HCT116 (cell line): ENCODE measurements at places on chromosomes 5 and 9. TPM values are rescaled to one million over a fixed set of nuclear protein-coding genes. Genes with fewer than 3 reads are reported as not detected.

Gene HAVCR1
- not detected for total RNA-seq

Gene PCDH1
- total RNA-seq, result 24.2 TPM

Gene NAIF1
- 11.0 TPM for total RNA-seq

GRCh38 chr9:124666642-124667041 lies 104.5 kb downstream of the NR6A1 start:
- H3K27me3 ChIP-seq, result no peaks in the 10 kb centered on the region
- no peaks in the 10 kb centered on the region for H3K4me1 ChIP-seq
- no peaks in the 10 kb centered on the region for H3K36me3 ChIP-seq
- no peak overlapping the region for H3K4me3 ChIP-seq

DNA sequence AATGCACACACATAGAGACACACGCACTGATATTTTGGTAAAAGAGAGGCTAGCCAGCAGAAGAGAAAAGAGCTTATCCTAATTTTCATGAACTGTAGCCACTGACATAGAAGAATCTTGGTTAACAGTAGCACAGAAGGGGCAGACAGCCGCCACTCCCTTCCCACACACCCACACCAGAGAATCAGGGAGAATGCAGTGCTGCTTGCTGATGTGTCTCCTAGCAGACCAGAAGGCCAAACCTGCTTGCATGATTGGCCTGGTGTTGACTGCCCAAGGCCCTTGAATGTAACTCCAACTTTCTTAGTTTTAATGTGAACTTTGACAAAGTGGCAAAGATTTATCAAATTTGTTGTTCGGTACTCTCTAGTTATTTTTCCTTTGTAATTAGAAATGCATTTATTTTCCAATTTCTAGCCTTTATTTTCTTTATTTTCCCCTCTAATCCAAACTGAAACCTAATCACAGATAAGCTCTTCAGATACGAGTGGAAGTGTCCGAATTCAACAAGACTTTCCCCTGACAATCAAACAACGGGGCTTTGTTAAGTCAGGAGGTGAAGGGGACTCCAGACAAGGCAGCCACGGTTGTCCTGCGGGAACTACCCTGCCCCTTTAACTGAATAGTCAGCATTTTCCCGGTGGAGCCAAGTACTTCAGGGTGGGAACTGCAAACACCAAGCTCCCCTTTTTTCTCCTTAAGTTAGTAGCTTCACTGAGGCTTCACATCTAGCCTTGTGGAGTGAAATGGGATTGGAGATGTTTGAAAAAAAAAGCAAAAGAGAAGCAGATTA lies 81.9 kb upstream of the CTSL start:
- H3K4me1 ChIP-seq, result no peaks in the 10 kb centered on the region
- H3K36me3 ChIP-seq, result no peaks in the 10 kb centered on the region
- DNase-seq, result no peak
- no peaks in the 10 kb centered on the region for H3K27me3 ChIP-seq
- no peak overlapping the region for H3K27ac ChIP-seq

- no peak for DNase-seq
- peak overlapping the region; percentile 64 for H3K4me3 ChIP-seq
- peaks cover 8% of the 10 kb centered on the region for H3K4me1 ChIP-seq
- H3K27me3 ChIP-seq, result no peaks in the 10 kb centered on the region
- H3K36me3 ChIP-seq, result peaks cover 4% of the 10 kb centered on the region; the same call in 1 of the 2 replicates
- H3K27ac ChIP-seq, result peak overlapping the region; percentile 63; the same call in 1 of the 2 replicates
Observed at GRCh38 chr9:130172858-130173665, 858 bp downstream of the NCS1 start.
